ENCODE measurements at places on chromosomes 2 and 18. TPM values are rescaled to one million over a fixed set of nuclear protein-coding genes. Genes with fewer than 3 reads are reported as not detected.

DNA sequence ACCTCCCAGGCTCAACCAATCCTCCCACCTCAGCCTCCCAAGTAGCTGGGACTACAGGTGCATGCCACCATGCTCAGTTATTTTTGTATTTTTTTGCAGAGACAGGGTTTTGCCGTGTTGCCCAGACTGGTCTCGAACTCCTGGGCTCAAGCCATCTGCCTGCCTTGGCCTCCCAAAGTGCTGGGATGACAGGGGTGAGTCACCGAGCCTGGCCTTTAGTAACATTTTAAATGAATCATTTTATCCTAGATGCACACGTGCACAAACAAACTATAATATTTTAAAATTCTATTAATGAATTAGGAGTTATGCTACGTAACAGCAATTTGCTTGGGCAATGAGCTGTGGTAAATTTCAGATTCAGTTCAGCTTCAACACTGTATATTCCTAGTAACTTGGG, 862.5 kb upstream of the ID2 start:
- H3K27me3 ChIP-seq, result peaks cover 8% of the 10 kb centered on the region
- H3K27ac ChIP-seq, result no peak overlapping the region
- H3K36me3 ChIP-seq, result no peaks in the 10 kb centered on the region
- H3K4me3 ChIP-seq, result no peak overlapping the region

The ERMN gene
- 13.0 TPM for total RNA-seq

- no peak overlapping the region for H3K4me3 ChIP-seq
- DNase-seq, result no peak
- no peaks in the 10 kb centered on the region for H3K27me3 ChIP-seq
Measured at GRCh38 chr2:86066007-86066578, 39.6 kb downstream of the POLR1A start.

DNA sequence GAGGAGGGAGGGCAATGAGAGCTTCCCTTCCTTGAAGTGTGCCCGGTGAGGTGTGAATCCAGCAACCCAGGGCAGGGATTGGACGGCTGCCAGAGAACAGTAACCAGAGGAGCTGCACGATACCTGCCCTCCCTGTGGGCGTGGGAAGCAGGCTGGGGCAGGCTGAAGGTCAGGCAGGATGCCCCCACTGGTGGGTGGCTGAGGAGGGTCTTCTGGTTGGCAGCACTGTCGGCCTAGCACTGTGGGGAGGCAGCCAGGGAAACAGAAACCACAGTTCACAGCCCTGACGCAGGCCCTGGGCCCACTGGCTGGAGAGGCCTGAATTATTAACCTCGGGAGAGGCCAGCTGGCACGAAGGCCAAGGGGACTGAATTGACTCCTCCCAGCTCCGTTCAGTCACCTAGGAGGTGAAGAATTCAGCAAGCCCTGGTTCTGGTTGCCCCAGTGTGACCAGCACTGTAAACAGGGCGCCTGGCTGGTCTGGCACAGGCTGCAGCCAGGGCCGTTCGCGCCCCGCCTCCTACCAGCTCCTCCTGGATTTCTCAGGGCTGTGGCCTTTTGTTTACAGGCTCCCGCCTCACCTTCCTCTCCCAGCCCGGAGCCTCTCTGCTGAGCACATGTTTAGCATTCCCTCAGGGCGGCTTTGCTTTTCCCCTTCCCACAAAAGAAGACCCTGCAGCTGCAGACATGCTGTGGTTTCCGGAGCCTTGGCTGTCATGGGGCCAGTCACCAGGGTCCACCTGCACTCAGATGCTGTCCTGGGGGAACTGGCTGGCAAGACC, 97.8 kb downstream of the B3GNT2 start:
- no peaks in the 10 kb centered on the region for H3K4me1 ChIP-seq
- H3K36me3 ChIP-seq, result no peaks in the 10 kb centered on the region
- no peak overlapping the region for H3K4me3 ChIP-seq

GRCh38 chr2:178819992-178820391, 12.8 kb upstream of the TTN start:
- H3K4me1 ChIP-seq, result peaks cover 12% of the 10 kb centered on the region
- peaks cover 3% of the 10 kb centered on the region for H3K36me3 ChIP-seq

GRCh38 chr2:156935616-156936015, 321.9 kb upstream of the GALNT5 start:
- no peak overlapping the region for H3K4me3 ChIP-seq
- DNase-seq, result no peak
- H3K27ac ChIP-seq, result no peak overlapping the region
- no peaks in the 10 kb centered on the region for H3K27me3 ChIP-seq
- H3K4me1 ChIP-seq, result no peaks in the 10 kb centered on the region

All from CD4-positive, CD25-positive, alpha-beta regulatory T cell (primary cell).